ENCODE measurements at places on chromosomes 2 and 18. TPM values are rescaled to one million over a fixed set of nuclear protein-coding genes. Genes with fewer than 3 reads are reported as not detected.
A peak's percentile ranks its signal among the peaks of the same experiment; 100 is the strongest.

DNA sequence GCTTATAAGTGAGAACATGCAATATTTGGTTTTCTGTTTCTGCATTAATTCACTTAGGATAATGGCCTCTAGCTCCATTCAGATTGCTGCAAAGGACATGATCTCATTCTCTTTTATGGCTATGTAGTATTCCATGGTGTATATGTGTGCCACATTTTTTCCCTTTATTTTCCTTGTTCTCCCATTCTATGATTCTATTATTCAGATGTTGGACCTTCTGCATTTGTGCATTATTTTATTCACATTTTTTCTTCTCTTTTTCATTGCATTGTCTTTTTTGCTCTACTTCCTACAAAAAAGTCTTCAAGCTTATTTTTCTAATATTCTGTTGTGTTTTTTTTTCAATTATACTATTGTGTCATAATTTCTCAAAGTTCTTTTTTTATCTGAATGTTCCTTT lies 11.1 kb upstream of the ANTXR1 start:
- DNase-seq: no peak

DNA sequence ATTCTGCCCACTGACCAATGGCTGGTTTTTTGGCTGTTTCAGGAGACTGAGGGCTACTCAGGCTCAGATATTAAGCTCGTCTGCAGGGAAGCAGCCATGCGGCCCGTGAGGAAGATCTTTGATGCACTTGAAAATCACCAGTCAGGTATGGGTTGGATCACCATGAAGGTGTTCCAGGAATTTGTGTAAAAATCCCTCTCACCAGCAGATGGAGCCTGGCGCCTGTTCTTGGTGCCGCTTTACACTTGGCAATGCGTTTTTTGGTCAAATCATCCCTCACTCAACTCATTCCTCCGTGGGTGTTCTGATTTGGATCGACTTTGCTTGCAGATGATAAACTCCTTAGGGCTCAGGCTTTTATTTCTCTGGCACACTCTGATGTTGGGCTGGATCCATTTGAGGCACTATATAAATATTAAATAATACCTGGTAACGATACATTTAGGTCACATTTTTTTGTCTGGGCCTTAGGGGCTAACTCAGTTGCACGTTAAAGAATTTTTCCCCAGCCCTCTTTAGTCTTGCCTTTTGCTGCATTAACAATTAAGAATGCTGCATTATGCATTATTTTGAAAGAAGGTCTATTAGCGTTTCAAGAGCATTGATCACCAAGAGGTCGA lies 50.0 kb downstream of the HDHD2 start:
- DNase-seq: peak; percentile 56

- DNase-seq: no peak
These were observed 335.3 kb downstream of the TNS1 start for GRCh38 chr2:217667512-217667911.

GRCh38 chr18:49847524-49847923 lies 34.2 kb upstream of the ACAA2 start:
- DNase-seq: no peak

GRCh38 chr2:189543367-189543766 lies 37.2 kb downstream of the SLC40A1 start:
- no peak for DNase-seq

DNA sequence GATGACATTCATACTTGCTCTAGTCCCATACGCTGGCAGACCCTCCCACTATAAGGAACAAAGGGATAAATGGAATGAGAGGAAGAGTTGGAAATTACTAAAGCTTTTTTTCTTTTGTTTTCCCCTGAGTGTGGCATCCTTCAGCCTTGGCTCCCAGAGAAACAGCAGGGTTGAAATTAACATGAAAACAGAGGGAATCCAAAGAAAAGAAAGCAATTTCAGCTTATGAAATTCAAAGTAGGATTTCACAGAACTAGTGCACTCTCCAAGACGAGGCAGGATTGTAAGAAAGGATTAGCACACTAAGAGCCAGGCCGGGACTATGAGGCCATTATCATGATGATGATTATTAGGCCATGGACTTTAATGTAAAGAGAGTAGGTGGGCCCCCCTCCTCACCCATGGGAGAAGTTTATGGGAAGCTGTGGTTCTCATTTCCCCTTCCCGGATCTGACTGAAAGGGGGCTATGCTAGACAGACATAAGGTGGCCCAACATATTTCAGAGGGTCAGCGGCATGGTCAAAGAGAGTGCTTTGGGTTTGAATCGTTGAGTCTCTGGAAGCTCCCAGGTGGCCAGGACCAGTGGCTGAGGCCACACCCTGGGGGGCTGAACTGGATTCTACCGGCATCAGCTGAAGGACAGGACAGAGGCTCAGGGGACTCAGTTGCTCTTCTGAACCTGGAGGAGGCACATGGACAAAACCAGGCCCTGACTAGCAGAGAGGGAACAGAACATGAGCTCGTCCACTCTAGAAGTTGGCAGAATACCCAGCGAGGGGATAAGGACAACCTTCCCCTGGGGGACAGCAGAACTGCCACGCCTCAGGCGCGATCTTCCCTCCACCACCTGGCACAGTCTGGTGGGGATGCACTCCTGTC lies 100.1 kb upstream of the ARL4C start:
- no peak for DNase-seq

DNA sequence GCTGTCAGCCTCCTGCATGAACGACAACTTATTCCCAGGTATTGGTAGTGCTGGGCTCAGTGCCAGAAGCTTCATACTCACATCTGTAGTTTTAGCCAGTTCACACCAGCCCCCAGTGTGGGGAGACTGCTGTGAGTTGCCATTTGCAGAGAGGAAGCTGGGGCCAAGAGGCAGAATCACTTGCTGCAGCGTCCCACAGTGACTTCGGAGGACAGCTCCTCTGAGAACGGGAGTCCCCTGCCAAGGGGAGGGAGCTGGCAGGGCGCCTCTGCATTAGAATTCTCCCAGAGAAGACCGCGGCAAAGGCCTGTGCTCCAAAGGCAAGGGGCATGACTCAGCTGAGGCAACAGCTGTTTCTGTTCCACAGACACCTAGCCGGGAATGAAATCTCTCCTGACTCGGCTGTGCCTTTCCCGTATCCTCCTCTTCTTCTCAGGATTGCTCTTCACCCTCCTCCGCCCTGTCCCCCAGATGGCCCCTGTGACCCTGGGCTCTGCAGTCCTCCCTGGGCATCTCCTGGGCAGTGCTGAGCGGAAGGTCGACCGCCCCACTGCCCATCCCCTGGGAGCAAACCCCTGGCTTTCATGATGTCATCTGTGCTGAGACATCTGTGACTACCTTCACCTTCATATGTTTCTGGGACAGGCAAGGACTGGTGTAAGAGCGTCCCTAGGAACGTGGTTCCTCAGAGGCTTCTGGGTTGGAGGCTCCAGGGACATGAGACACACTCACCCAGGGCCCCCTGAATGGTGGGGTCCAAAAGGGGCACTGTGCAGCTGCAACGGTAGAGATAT lies 18.0 kb downstream of the MAL start:
- no peak for DNase-seq

GRCh38 chr2:228771315-228771714 lies 499.8 kb downstream of the PID1 start:
- DNase-seq: no peak

DNA sequence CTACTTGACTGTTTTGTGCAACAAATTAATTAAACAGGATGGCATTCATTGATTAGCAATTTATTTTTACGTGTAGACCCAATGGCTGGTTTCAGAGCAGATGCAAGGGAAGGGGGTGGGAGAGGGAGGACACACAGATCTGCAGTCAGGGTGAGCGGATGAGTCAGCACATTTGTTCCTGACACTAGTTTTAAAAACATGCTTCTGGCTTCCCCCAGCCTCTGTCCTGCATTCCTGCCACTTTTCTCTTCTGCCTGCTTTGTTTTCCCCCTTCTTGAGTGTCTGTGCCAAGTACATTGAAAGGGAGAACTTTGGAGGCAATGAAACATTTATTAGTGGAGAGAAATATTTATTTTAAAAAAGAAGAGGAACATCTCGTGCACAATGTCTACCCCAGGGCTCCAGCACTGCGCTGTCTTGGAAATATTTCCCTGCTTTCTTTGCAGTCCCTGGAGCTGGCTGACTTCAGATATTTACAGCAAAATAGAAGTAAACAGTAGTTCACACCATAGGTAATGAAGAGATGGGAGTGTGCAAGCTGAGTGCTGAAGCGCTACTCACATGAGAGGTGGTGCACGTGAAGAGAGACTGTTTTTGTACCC lies 52.2 kb downstream of the NRP2 start:
- DNase-seq: peak; percentile 86

DNA sequence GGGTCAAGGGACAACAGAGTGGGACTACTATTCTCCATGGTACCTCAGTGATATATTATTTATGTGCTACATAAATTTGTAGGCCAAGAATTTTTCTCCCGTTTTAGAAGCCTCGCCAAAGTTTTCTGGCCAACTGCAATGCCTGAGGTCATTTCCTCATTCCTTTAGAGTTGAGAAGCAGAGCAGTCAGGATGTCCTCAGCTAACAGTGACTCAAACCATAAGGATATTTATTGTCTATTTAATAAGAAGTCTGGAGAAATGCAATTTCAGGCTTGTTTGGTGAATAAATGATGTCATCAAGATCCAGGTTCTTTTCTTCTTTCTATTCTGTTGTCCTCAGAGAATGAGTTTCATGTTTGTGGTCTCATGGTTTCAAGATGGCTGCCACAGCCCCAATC lies 91.0 kb downstream of the ADCYAP1 start:
- no peak for DNase-seq

DNA sequence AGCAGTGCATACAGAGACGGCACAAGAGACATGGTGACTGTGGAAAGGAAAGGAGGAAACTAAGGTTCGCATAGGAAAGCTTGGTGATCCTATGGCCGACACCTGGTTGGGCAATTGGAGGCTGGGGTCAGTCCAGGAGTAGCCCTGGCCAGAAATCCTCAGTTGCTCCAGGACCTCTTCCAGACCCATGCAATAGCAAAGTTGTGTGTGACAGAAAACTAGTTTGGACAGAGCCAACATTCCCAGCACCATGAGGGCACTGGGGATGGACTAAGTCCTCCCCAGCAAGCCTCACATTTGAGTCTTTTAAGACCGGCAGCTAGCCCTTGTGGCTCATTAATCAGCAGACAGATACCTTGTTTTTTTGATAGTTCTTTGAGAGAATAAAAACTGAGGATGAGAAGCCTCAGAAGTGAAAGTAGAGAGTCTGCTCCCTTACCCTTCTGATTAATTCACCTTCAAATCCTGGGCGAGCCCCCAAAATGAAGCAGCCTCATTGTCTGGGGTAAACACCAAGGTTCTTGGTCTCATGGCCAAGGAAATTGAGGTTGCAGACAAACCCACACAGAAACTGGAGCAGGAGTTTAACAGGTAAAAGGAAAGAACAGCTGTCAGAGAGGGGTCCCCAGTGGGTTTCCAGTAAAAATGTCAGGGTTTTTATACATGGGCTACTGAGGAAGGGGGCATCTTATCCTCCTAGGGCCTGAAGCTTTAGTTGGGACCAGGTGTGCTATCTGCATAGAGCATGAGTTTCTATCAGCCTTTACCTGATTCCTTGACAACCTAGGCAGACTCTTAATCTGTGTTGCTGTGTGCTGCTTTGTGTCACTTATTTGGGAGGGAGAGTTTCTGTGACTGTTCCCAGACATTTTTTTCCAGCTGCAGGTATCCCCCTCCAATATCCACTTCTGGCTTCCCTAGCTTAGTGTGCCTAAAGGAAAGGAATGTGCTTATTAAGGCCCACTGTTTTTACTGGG lies 39.1 kb downstream of the STK17B start:
- no peak for DNase-seq

DNA sequence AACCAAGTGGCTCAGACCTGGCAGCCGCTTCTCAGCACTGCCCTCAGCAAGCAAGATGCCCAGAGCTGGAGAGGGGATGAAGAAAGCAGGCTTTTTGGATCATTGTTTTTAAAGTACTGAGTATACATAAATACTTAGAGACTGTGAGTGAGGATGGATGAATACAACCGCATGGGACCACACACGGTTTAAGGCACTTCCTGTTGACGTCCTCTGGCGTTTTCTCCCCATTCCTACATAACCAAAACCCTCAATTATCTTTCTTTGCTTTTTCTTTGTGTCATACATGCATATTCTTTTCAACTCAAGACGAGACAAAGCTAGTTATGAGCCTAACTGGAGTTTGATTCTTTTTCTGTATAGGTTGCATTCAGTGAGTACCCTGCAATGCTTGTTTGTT lies 198.4 kb downstream of the GALR1 start:
- DNase-seq: no peak

DNA sequence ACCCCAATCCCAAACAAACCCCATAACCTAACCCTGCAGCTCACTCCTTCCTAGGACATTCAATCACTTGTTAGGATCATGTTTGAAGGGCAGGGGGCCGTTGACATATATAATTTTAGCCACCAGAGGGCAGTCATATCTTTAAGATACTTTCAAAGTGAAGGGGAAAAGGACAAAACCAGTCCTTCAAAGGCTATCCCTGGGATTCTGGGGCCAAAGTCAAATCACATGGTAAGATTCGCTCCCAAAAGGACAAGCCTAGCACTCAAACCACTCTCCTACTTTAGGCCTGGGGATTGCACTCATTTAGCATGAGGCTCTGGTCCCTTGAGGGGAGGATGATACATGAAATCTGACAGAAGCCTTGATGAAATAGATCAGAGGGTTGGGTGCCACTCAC lies 44.6 kb downstream of the HAUS1 start:
- peak; percentile 10 for DNase-seq

GRCh38 chr2:104584393-104584792 lies 269.5 kb upstream of the POU3F3 start:
- DNase-seq: no peak

DNA sequence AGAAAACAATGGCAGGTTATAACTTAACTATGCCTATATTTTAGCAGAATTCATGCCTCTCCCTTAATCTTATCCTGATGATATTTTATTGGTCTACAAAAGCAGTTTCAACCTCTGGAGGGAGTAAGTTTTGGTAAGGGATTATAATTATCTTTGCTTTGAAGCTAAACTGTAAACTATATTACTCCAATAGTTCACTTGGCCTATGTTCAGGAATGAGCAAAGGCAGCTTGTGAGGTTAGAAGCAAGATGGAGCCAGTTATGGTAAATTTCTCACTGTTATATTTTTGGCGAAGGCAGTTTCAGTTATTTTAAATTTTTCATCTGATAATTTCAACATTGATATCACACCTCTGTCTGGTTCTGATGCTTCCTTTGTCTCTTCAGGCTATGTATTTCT lies 192.5 kb upstream of the RGPD4 start:
- DNase-seq: no peak

GRCh38 chr2:162435676-162436075 lies 91.7 kb downstream of the GCA start:
- no peak for DNase-seq

SNTG2 gene
- total RNA-seq: 0.38 TPM

SLC16A14 gene
- 0.25 TPM for total RNA-seq

CYP1B1 gene
- total RNA-seq: 0.13 TPM

QPCT gene
- 3.9 TPM for total RNA-seq

NPAS2 gene
- 7.8 TPM for total RNA-seq

STAM2 gene
- total RNA-seq: 14.2 TPM

KCNK3 gene
- not detected for total RNA-seq

ASXL2 gene
- 7.2 TPM for total RNA-seq

KLF7 gene
- total RNA-seq: 8.5 TPM

NMUR1 gene
- not detected for total RNA-seq

CFAP53 gene
- total RNA-seq: 0.13 TPM

ANO7 gene
- total RNA-seq: 1.0 TPM

ADRA2B gene
- total RNA-seq: under 0.01 TPM

PCARE gene
- not detected for total RNA-seq

All from dermis microvascular lymphatic vessel endothelial cell (primary cell).